AG09319 (cell line): ENCODE measurements at places on chromosomes 13 and 19.
A peak's percentile ranks its signal among the peaks of the same experiment; 100 is the strongest.

DNA sequence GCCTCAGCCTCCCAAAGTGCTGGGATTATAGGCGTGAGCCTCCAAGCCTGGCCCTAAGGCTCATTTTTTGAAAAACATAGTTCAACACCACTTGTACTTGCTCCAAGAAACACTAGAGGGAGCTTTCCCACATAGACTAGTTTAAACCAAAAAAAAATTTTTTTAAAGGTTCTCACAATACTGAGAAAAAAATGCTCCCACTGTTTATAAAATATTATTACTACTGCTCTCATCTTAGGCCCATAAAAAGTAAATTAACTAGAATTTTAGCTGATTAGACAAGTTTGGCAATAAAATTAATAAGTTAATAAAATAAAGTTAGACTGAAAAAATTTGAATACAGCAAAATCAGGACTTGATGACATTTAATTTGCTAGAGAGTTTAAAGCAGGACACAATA lies 109.5 kb downstream of the TBC1D4 start:
- DNase-seq, result no peak

DNA sequence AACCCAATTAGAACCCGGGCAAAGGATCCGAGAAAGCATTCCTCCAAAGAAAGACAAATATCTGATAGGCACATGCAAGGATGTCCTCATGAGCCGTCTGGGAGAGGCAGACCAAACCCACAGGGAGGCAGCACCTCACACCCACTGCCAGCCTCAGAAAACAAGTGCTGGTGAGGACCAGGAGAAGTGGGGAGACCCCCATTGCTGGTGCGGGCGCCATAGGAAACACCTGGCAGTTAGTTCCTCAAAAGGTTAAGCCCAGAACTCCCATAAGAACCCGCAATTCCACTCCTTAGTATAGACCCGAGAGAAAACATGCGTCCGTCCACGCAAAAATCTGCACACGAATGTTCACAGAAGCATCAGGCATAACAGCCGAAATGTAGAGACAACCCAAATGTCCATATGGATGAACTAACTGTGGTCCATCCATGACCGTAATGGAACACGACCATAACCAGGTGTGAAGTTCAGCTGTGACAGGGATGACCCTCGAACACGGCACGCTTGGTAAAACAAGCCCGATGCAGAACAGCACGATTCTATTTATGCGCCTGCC lies 7.9 kb downstream of the ZNF787 start:
- DNase-seq, result no peak

DNA sequence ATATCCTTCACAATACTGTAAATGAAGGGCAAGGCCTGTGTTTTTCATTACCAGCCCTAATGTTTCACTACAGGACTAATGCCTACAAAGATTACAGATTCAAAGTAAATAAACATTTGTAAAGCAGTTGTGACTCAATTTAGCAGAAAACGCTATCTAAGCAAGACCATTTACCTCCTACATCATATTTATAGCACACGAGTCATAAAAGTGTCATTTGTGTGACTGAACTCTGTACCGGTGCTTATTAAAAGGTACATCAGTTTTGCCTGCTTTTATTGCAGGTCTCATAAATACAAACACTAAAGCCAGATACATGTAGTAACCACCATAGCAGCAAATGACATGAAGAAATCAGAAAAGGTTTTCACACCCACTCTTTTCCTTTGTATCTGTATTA lies 61.5 kb upstream of the SLC15A1 start:
- no peak for DNase-seq

DNA sequence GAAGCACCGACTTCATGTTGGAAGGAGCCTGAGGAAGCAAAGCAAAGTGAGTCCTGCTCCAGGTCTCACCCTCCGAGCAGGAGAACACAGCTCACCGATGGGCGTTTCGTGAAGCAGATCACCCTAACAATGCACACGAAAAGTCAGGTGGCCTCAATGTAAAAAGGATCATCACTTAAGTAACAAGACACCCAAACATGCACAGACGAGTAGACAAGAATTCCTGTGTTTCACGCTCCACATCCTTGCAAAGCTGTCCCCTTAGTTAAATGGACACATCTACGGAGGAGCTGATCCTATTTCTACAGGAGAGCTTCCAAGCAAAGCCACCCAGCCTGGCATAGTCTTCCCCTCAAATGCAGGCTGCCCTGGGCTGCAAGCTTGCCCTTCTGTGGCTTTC lies 66.2 kb downstream of the SLC15A1 start:
- no peak for DNase-seq

GRCh38 chr19:3655402-3656072 lies 28.9 kb upstream of the CACTIN start:
- DNase-seq, result peak; percentile 52

GRCh38 chr13:76875271-76875815 lies 10.9 kb downstream of the KCTD12 start:
- DNase-seq, result no peak

DNA sequence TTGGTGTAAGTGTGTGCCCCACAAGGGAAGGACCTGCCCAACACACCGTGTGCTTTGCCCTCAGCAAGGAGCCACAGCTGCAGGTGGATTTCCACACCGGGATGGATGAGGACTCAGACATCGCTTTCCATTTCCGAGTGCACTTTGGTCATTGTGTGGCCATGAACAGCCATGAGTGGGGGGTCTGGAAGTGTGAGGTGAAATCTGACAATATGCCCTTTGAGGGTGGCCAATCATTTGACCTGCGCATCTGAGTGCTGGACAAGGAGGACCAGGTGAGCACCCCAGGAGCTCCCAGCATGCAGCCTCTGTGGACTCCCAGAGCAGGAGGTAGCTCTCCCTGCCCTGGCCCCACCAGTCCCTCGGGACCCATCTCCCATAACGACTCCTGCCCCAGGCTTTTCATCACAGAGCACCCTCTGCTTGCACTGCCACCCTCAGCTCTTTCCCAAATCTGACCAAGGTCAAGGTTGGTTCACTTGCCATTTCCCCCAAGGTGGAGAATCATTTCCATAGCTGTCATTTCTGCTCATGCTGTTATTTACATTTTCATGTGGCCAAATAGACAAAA lies 13.2 kb upstream of the EID2 start:
- DNase-seq, result no peak

GRCh38 chr13:107742544-107742943 lies 472.8 kb downstream of the LIG4 start:
- no peak for DNase-seq

- DNase-seq, result no peak
These were observed 34.4 kb downstream of the ITGBL1 start for GRCh38 chr13:101486708-101487437.

- peak; percentile 81 for DNase-seq
These were observed at the start of gene TSHZ3 for GRCh38 chr19:31349160-31349881. Gene TSHZ3 (minus strand): TSS chr19:31349436. CDS start chr19:31349219, 217 bp downstream.

DNA sequence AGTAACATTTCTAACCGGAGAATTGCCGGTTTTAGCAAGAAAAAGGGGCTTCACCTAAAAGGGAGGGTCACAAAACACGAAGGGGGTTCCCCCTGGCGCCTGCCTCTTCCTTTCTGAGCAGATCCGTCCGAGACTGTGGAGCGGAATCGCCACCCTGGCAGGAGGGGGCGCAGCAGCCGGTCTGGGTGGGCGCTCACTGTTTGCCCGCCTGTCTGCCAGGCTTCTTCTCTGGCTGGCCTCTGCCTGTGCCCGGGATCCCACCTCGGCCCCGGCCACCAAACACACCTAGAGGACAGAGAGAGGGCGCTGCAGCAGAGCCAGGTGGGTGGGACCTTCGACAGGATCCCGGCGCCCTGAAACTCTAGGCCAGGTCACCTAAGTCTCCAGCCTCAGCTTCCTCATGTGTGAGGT lies 15.6 kb downstream of the LSM4 start:
- no peak for DNase-seq

DNA sequence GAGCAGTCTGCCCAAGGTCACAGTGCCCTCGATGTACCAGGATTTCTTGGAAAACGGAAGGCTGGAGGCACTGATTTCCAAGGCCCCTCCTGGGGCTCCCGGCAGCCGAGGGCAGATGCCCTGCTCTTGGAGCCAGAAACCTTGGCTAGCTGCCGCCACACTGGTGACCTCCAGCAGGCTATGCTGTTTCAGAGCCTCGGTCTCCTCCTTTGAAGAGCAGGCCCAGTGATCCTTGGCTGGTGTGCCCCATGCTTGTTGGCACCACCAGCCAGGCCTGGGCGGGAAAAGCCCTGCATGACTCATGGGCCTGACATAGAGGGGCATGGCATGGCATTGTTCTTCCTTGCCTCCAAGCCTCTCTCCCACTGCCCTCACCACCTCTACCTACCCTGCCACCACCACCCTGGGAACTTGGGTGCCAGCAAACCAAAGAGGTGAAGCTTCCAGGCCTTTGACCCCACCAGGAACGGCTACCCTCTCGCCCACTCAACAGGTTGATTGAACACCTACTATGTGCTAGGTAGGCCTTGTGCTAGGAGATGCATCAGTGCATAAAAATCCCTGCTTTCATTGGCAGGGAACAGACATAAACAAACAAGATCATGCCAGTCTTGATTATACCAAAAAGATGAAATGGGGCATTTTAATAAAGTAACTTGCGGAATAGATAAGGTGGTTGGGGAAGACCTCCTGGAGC lies 1.6 kb upstream of the CLEC11A start:
- no peak for DNase-seq

GRCh38 chr19:13315495-13315894 lies 165.3 kb downstream of the IER2 start:
- DNase-seq, result no peak

- no peak for DNase-seq
These were observed 14.6 kb downstream of the VSIG10L start for GRCh38 chr19:51327066-51328001.

GRCh38 chr19:46634045-46634655 lies 1.9 kb downstream of the GNG8 start:
- DNase-seq, result peak; percentile 77

DNA sequence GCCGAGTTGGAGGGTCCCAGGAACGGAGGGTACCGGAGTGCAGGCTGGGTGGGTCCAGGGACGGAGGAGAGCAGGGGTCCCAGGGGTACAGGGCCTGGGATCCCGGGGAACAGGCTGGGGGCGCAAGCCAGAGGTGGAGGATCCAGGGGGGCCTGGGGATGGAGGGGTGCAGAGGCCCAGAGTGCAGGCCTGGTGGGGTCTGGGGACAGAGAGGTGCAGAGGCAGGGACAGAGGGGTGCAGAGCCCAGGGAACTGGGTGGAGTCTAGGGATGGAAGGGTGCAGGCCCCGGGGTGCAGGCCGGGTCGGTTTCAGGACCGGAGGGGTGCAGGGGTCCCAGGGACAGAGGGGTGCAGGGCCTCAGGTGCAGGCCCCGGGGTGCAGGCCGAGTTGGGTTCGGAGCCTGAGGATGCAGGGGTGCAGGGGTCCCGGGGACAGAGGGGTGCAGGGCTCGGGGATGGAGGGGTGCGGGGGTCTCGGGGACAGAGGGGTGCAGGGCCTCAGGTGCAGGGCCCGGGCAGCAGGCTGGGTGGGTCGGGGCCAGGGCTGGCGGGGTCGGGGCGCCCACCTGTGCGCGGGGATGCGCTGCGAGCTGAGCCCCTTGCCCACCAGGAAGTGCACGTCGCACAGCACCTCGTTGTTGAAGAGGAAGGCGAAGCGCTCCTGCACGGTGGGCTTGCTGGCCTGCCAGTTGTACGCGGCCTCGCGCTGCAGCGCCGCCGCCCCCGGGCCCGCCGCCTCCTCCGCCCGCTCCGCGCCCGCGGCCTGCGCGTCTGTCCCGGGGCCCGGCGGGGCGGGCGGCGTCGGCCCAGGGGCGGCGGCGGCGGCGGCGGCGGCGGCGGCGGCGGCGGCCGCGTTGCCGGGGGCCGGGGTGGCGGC lies 545 bp downstream of the BTBD2 start:
- DNase-seq, result no peak

- DNase-seq, result no peak
These were observed 105.6 kb downstream of the SPRY2 start for GRCh38 chr13:80235166-80235966.

GRCh38 chr13:100604918-100605710 lies 16.5 kb upstream of the GGACT start:
- DNase-seq, result no peak

DNA sequence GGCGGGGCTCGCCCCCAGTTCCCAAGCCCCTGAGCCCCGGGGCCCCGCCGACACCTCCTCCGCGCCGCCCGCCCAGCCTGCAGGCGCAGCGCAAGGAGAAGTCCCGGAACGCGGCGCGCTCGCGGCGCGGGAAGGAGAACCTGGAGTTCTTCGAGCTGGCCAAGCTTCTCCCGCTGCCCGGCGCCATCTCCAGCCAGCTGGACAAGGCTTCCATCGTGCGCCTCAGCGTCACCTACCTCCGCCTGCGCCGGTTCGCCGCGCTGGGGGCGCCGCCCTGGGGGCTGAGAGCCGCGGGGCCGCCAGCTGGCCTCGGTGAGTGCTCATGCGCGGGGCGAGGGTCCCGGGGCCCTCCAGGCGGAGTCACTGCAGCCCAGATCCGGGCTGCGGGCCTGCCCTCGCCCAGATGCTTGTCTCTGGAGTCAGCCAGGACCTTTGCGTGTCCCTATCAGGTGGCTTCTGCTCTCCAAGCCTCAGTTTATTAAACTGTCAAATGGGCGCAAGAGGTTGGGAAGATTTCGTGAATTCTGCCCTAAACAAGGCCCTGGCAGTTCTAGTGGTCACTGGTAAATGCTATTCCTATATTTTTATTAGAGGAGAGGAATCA lies 2.0 kb downstream of the NPAS1 start:
- no peak for DNase-seq

DNA sequence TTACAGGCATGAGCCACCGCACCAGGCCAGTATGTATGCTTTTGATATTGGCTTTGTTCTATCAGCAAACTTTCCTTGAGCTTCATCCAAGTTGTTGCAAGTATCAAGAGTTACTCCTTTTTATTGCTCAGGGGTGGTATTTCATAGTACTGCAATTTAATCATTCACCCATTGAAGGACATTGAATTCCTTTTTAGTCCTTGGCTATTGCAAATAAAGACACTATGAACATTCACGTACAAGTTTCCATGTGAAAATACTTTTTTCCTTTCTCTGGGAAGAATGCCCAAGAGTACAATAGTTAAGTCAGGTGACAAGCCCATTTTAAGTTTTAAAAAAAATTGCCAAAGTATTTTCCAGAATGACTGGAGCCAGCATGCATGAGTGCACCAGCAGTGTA lies 20.4 kb downstream of the CEACAM3 start:
- DNase-seq, result no peak

- DNase-seq, result no peak
These were observed 5.5 kb downstream of the RASA3 start for GRCh38 chr13:114126789-114127472.

- no peak for DNase-seq
These were observed 7.3 kb downstream of the IGSF23 start for GRCh38 chr19:44620667-44621066.

GRCh38 chr19:55226273-55226672 lies 2.3 kb downstream of the TMEM86B start:
- DNase-seq, result no peak

- DNase-seq, result no peak
These were observed 574.3 kb upstream of the PCDH20 start for GRCh38 chr13:61989978-61990377.

DNA sequence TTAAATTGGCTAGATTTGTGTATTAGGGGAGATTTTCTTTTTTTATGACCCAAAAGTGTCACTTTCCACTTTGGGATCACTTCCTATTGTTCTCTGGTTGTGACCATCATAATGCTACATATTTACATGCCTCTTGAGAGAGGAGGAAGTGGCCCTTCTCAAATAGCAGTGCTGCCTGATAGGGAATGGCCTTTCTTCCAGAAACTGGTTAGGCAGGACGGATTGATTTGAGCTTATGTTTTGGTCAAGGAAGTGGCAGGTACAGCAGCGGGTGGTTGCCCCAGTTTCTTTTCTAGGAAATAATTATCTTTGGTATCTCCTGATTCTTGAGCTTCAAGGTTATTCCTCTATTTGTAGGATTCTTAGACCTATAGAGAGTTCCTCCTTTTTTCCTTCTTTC lies 21.9 kb upstream of the WTIP start:
- DNase-seq, result no peak
